ENCODE measurements at places on chromosomes 13 and 19. TPM values are rescaled to one million over a fixed set of nuclear protein-coding genes. Genes with fewer than 3 reads are reported as not detected.
A peak's percentile ranks its signal among the peaks of the same experiment; 100 is the strongest.

ERICH6B gene
- not detected for total RNA-seq

LGALS14 gene
- not detected for total RNA-seq

SKA3 gene
- total RNA-seq: not detected

SHISA2 gene
- total RNA-seq: 0.83 TPM

- no peaks in the 10 kb centered on the region for H3K27me3 ChIP-seq
- peak overlapping the region; percentile 42 for H3K27ac ChIP-seq
- peak; percentile 96 for DNase-seq
- H3K4me3 ChIP-seq: peak overlapping the region; percentile 54
- peaks cover 3% of the 10 kb centered on the region for H3K4me1 ChIP-seq
Measured at GRCh38 chr19:48588670-48589401, 17.7 kb upstream of the SPACA4 start.

DNA sequence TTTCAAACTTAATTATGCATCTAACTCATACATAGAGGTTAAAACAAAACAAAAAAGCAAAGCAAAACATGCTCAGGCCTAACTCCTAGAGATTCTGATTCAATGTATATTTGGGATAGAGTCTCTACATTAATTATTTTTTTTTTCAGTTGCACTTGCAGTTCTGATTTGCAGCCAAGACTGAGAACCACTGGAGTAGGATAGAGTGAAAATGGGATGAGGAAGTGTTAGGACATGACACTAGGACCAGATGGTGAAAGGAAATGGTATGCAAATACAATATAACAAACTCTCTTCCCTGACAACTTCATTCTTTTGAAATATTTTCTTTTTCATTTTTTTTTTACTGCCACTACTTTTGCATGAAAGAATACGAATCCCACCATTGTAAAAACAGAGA lies 1.8 kb downstream of the CCDC122 start:
- H3K4me3 ChIP-seq: no peak overlapping the region
- DNase-seq: no peak
- H3K27ac ChIP-seq: no peak overlapping the region
- no peaks in the 10 kb centered on the region for H3K36me3 ChIP-seq
- H3K27me3 ChIP-seq: no peaks in the 10 kb centered on the region

- no peaks in the 10 kb centered on the region for H3K36me3 ChIP-seq
- no peak for DNase-seq
- no peaks in the 10 kb centered on the region for H3K4me1 ChIP-seq
Measured at GRCh38 chr13:42239644-42240043, 32.3 kb upstream of the AKAP11 start.

- no peaks in the 10 kb centered on the region for H3K36me3 ChIP-seq
- no peak overlapping the region for H3K27ac ChIP-seq
- no peaks in the 10 kb centered on the region for H3K27me3 ChIP-seq
- no peak overlapping the region for H3K4me3 ChIP-seq
Measured at GRCh38 chr19:55529636-55530234, 7.2 kb downstream of the SBK2 start.

DNA sequence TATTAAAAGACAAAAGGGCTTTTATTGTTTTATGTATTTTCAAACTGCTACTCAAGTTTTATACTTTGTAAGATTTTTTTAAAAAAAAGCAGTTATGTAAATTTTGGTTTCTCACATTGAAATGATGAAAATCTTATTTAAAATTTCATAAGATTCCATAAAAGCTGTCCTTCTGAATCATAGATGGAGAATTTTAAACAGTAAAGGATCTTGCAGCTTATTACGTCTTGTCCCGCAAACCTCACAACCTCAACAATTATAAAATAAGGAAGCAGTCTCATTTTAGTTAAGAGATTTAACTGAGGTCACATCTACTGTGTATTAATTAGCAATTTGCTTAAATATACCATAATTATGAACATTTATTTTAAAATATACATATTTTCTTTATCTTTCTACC lies 581.0 kb upstream of the SPRY2 start:
- no peaks in the 10 kb centered on the region for H3K4me1 ChIP-seq
- no peak overlapping the region for H3K4me3 ChIP-seq
- no peak for DNase-seq
- H3K27ac ChIP-seq: no peak overlapping the region
- no peaks in the 10 kb centered on the region for H3K27me3 ChIP-seq

DNA sequence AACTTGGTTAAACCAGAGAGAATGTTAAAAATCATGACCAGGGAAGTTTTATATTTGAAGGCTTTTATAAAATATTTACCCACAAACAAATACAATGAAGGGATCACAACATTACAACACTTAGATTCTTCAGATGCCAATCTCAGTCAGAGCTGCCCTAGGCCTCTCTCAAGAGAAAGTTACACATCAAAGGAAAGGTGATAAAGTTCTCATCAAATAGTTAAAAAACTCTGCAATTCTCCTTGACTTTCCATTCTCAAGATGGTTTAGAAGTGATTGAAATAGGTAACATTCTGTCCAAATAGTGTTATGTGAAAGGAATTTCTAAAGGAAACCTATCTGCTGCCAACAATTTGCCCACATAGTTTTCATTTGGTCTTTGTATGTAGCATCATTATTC lies 1115.2 kb upstream of the MIR17HG start:
- H3K36me3 ChIP-seq: no peaks in the 10 kb centered on the region
- H3K27ac ChIP-seq: no peak overlapping the region
- H3K4me1 ChIP-seq: no peaks in the 10 kb centered on the region
- no peaks in the 10 kb centered on the region for H3K27me3 ChIP-seq
- DNase-seq: no peak

- no peak overlapping the region for H3K27ac ChIP-seq
- H3K27me3 ChIP-seq: no peaks in the 10 kb centered on the region
- no peaks in the 10 kb centered on the region for H3K4me1 ChIP-seq
- DNase-seq: no peak
- H3K4me3 ChIP-seq: no peak overlapping the region
- H3K36me3 ChIP-seq: no peaks in the 10 kb centered on the region
Measured at GRCh38 chr13:105008604-105009003, 1526.9 kb downstream of the EFNB2 start.

GRCh38 chr19:4744451-4745174 lies 21.0 kb upstream of the DPP9 start:
- peaks cover 28% of the 10 kb centered on the region for H3K4me1 ChIP-seq
- H3K36me3 ChIP-seq: no peaks in the 10 kb centered on the region
- H3K27me3 ChIP-seq: no peaks in the 10 kb centered on the region
- peak overlapping the region; percentile 64 for H3K27ac ChIP-seq
- H3K4me3 ChIP-seq: no peak overlapping the region

DNA sequence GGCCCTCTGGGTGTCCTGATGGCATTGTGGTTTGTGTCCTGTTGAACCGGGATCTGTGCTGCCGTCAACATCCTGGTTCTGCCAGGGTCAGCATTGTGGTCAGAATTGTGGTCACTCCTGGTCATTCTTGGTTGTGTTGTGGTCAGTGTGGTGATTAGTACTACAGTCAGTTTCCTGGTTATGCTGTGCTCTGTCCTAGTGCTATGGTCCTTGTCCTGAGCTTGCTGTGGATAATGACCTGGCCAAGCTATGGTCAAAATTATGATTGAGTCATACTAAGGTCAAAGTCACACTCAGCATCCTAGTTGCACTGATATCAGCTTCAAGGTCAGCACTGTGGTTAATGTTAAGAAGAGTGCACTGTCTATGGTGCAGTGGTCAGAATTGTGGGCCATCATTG lies 4.5 kb upstream of the OLFM2 start:
- no peak overlapping the region for H3K4me3 ChIP-seq
- H3K4me1 ChIP-seq: peaks cover 20% of the 10 kb centered on the region
- no peak for DNase-seq

DNA sequence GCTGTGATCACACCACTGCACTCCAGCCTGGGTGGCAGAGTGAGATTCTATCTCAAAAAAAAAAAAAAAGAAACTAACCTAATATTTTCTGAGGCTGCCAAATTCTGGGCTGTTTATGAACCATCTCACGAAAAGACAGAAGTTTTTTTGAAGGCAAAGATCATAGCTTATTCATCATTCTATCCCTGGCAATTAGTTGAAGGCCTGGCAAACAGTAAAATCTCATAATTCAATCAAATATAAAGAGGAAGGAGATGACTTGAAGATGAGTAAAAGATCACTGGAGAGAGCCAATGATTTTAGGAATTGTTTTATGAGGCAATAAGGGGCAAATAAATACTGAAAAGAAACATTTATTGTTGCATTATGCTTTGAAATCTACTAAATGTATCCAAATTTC lies 216.5 kb downstream of the DCLK1 start:
- no peak for DNase-seq
- H3K36me3 ChIP-seq: no peaks in the 10 kb centered on the region
- H3K27me3 ChIP-seq: no peaks in the 10 kb centered on the region
- peaks cover 4% of the 10 kb centered on the region for H3K4me1 ChIP-seq
- no peak overlapping the region for H3K4me3 ChIP-seq

- H3K27me3 ChIP-seq: no peaks in the 10 kb centered on the region
- no peak overlapping the region for H3K27ac ChIP-seq
- H3K36me3 ChIP-seq: peaks cover 8% of the 10 kb centered on the region
- H3K4me1 ChIP-seq: peaks cover 22% of the 10 kb centered on the region
- DNase-seq: no peak
- H3K4me3 ChIP-seq: peak overlapping the region; percentile 22
Measured at GRCh38 chr19:1082165-1082927, 12.8 kb downstream of the POLR2E start.

- H3K27me3 ChIP-seq: peaks cover 11% of the 10 kb centered on the region
- H3K4me3 ChIP-seq: no peak overlapping the region
- H3K36me3 ChIP-seq: no peaks in the 10 kb centered on the region
- no peaks in the 10 kb centered on the region for H3K4me1 ChIP-seq
- H3K27ac ChIP-seq: no peak overlapping the region
- no peak for DNase-seq
Measured at GRCh38 chr19:31112158-31112557, 237.1 kb downstream of the TSHZ3 start.

DNA sequence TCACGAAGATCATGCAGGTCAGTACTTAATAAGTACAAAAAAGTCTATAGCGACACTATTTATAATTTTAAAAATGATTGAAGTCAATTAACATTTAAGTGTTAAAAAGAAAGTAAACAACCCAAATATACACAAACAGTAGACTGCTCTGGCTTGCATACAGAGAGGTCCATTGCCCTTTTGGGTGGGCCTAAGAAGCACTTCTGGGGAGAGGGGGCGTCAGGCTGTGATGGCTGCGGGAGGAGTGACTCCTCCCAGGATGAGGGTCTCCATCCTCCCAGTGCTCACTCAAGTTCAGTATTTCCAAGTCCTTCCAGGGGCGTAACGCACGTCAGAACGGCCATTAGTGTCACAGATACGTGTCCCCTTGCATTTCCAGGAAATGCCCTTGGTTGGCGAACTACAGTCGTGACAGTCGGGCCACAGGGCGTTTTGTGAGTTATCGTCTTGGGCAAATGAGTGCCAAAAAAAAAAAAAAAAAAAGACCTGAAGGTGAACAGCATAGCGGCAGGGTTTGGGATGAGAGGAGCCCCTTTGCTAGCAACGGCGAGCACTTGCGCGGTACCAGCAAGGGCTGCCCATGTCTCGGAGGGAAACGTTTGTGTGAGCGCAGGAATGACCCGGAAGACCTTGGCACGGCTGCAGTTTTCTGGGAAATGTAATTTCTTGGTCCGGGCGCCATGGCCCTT lies at the start of gene SCGB2B2:
Gene SCGB2B2, minus strand, starts transcription at position 463 of the 689 bp plus-strand sequence. CDS start 82,596 bp downstream, outside the sequence.
- no peaks in the 10 kb centered on the region for H3K27me3 ChIP-seq
- peak within 1 kb of the TSS; percentile 66 for H3K4me3 ChIP-seq
- H3K27ac ChIP-seq: peak within 1 kb of the TSS; percentile 92
- H3K4me1 ChIP-seq: peaks cover 27% of the 10 kb centered on the region

DNA sequence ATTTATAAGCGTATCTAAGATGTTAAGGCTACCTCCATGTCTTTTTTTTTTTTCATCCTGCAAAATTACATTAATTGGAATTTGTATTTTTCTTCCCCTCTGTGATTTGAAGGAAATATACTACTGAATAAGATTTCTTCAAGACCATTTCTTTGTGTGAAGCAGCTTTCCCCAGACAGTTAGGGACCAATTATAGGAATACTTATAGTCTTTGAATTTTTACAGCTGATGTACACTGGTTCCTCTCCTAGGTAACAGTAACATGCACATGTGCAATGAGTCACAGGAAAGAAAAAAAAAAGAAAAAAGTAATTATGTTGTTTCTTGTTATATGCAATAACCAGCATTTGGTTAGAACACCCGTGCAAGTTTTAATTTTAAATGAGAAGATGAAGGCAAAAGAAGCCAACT lies 82.0 kb downstream of the PCDH9 start:
- H3K27ac ChIP-seq: peak overlapping the region; percentile 53
- H3K27me3 ChIP-seq: no peaks in the 10 kb centered on the region
- peaks cover 34% of the 10 kb centered on the region for H3K4me1 ChIP-seq
- H3K4me3 ChIP-seq: no peak overlapping the region

GRCh38 chr13:35598790-35599369 lies 122.4 kb upstream of the MAB21L1 start:
- no peaks in the 10 kb centered on the region for H3K36me3 ChIP-seq
- peak overlapping the region; percentile 51 for H3K27ac ChIP-seq
- no peak overlapping the region for H3K4me3 ChIP-seq
- peaks cover 5% of the 10 kb centered on the region for H3K4me1 ChIP-seq
- H3K27me3 ChIP-seq: no peaks in the 10 kb centered on the region

- H3K27me3 ChIP-seq: no peaks in the 10 kb centered on the region
- DNase-seq: no peak
- H3K4me3 ChIP-seq: no peak overlapping the region
- peaks cover 13% of the 10 kb centered on the region for H3K4me1 ChIP-seq
Measured at GRCh38 chr19:1952635-1953034, 11.7 kb downstream of the CSNK1G2 start.

DNA sequence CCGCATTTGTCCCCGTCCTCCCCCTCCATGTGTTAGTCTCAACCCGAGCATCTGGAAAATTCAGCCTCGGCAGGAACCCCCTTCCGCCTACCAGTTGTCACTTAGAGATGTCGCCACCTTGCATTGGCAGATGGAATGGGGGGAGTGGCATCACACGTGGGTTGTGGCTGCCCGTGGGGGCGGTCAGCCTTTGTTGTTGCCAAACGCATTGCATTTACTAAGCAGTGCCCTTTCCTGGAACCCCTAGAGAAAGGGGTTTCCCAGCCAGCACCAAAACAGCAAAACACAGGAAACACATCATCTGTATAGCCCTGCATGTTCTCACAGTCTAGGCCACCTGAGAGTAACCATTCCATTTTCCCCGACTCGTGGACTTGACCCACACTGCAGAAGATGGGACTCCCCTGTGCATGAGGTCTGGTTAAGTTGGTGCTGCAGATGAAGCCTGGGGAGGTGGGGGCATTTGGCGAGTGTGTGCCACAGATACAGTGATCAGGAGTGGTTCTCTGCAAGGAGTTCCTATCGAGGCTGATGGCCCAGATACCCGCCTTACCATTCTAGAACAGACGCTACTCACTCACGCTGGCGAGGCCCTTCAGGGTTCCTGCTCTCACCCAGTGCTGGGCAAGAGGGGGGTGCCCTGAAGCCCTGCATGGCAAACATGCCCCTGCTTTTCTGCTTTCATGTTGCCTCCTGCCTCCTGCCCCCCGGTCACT lies 38.3 kb downstream of the TMED1 start:
- no peak overlapping the region for H3K4me3 ChIP-seq
- no peak for DNase-seq
- peaks cover 82% of the 10 kb centered on the region for H3K36me3 ChIP-seq
- H3K27ac ChIP-seq: no peak overlapping the region
- no peaks in the 10 kb centered on the region for H3K27me3 ChIP-seq

DNA sequence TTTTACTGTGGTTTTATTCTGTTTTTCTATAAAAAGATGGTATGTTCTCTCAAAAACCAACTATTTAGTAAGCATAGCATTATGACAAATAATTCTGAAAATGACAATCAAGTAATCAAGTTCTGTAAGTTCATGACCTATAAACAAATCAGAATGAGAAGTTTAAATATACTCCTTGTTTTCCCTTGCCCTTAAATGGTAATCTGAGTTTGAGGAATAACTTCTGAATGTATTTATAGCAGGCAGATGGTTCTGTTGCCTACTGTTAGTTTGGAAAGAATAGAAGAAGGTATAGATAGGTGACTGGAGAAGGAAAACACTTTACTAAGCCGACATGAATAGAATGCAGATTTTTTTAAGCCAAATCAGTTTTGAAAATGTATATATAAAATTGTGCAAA lies 63.9 kb downstream of the POSTN start:
- DNase-seq: no peak
- no peaks in the 10 kb centered on the region for H3K4me1 ChIP-seq
- no peak overlapping the region for H3K4me3 ChIP-seq
- no peaks in the 10 kb centered on the region for H3K36me3 ChIP-seq

Data from esophagus muscularis mucosa (tissue), 4 donors.